NCI-H1417 (cell line): ENCODE measurements at places on chromosomes 1 and 21.

- no peak for DNase-seq
Observed at GRCh38 chr1:3702990-3703728, 49.1 kb upstream of the CCDC27 start.

GRCh38 chr1:36516372-36517010, 33.8 kb upstream of the CSF3R start:
- DNase-seq, result peak; percentile 81

- DNase-seq, result no peak
Observed at GRCh38 chr1:213110349-213111300, 59.6 kb downstream of the RPS6KC1 start.

DNA sequence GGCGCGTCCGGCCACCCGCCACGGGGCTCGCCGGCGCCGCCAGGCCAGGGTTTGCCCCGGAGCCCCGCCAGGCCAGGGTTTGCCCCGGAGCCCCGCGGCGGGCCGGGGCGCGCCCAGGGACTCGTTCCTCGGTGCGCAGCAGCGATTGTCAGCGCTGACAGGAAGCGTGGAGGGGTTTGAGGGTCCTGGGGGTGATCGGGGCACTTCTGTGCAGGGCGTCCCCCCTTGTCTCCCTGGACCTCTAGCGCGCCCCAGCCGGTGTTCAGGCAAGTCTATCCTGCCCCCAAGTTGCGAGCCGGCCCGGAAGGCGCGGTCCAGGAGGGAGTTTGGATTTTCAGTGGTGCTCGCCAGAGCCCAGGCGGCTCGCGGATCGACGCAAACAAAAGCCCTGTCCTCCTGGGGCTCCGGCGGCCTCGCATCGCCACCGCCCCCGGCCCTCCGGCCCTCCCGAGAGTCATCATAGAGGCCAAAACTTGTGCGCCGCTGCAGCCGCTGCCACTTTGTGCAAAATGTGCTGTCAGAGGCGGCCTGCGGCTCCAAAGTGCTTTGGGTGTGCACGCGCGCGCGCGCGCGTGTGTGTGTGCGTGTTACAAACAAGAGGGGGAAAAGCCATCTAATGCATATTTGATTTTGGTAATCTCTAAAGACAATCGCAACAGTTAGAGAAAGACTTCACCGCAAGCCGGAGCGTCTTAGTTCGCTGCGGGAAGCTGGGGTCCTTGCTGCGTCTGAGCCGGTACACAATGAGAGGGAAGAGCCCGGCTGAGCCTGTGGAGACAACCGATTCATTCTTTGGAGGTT, 1.0 kb downstream of the ROR1 start:
- DNase-seq, result peak; percentile 47

DNA sequence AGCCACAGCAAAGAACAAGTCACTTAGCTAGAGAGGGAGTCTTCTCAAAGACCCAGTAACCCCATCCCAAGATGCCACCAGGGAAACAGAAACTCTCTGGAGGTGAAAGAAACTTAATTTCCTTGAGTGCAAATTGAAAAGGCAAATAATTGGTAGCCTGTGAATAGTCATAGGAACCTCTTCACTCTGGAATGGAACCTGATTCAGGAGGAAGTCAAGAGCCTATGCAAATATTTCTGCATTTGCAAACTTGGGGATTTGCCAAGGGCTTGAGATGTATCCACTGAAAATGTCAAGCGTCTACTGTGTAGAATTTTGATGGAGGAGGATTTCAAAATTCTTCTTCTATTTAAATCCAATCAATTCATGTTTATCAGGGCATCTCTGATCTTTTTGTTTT, 5.7 kb downstream of the HIVEP3 start:
- peak; percentile 46 for DNase-seq

DNA sequence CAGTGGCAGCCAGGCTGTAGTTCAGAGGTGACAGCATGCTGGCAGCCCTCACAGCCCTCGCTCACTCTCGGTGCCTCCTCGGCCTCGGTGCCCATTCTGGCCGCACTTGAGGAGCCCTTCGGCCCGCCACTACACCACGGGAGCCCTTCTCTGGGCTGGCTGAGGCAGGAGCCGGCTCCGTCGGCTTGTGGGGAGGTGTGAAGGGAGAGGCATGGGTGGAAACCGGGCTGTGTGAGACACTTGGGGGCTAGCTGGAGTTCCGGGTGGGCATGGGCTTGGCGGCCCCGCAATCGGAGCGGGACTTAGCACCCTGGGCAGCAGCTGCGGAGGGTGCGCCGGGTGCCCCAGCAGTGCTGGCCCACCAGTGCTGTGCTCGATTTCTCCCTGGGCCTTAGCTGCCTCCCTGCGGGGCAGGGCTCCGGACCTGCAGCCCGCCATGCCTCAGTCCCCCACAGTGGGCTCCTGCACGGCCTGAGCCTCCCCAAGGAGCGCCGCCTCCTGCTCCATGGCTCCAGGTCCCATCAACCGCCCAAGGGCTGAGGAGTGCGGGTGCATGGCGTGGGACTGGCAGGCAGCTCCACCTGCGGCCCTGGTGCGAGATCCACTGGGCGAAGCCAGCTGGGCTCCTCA, 396.8 kb downstream of the FAM72C start:
- no peak for DNase-seq

- DNase-seq, result peak; percentile 90
Observed at GRCh38 chr1:52141513-52142219, at the start of gene ZFYVE9. ZFYVE9 (plus strand) TSS chr1:52142089; CDS start chr1:52233207, 91,118 bp downstream.

DNA sequence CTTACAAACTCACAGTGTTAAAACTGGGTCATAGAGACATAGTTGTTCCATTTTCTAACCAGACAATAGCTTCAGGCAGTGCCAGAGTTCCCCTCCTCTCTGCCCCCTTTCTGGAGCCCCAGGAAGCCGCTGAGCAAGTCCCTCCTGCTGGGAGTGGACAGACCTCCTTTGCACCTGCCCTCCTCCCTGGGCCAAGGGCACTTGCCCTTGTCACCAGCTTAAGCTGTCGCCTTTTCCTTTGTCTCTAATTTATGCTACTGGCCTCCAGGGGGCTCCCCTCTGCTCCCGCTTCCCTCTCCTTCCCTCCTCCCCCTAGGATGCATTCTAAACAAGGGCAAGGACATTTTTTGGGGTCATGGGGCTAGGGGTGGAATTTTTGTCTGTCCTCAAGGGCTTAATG, 182.4 kb downstream of the MIS18A start:
- DNase-seq, result peak; percentile 14

- DNase-seq, result peak; percentile 54
Observed at GRCh38 chr1:42777852-42778251, 6.9 kb upstream of the TMEM269 start.

GRCh38 chr1:90402893-90403849, 313.9 kb downstream of the BARHL2 start:
- peak; percentile 19 for DNase-seq

GRCh38 chr1:53314096-53314495, 13.8 kb downstream of the LRP8 start:
- no peak for DNase-seq

GRCh38 chr1:15276691-15277446, 29.8 kb downstream of the FHAD1 start:
- no peak for DNase-seq

DNA sequence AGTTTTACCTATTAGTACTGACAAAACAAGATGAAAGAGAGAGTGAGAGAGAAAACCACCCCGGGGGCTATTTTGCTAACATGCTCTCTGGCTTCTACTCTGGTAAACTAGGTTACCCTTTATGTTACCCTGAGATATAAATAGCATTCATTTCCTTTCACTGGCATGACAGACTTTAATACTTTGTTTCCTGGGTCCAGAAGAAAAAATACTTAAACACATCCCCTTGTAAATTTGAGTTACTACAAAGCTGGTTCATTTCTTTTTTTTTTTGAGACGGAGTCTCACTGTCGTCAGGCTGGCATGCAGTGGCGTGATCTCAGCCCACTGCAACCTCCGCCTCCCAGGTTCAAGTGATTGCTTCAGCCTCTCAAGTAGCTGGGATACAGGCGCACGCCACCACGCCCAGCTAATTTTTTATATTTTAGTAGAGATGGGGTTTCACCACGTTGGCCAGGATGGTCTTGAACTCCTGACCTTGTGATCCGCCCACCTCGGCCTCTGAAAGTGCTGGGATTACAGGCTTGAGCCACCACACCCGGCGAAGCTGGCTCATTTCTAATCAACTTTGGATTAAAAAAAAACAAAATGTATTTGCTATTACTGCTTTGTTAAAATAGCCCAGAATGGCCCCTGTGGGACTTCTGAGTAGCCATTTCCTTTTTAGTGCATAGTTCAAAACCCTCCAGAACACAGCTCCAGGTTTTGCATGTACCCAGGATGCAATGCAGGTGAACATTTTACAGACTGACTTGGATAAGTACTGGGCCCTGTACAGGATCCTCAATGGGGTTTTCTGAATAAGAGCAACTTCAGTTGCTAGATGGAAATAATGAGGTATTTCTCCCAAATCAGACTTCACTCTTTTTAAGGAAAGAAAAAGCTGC, 20.6 kb downstream of the INPP5B start:
- peak; percentile 26 for DNase-seq
